Stimulated activated CD4-positive, alpha-beta T cell treated with anti-CD3 and anti-CD28 coated beads, Interleukin-2, amount 100 ng/mL, for 48 hours (primary cell): ENCODE measurements at places on chromosomes 6 and 20.

- DNase-seq = no peak
Observed at GRCh38 chr20:38834868-38835267, 29.4 kb downstream of the PPP1R16B start.

DNA sequence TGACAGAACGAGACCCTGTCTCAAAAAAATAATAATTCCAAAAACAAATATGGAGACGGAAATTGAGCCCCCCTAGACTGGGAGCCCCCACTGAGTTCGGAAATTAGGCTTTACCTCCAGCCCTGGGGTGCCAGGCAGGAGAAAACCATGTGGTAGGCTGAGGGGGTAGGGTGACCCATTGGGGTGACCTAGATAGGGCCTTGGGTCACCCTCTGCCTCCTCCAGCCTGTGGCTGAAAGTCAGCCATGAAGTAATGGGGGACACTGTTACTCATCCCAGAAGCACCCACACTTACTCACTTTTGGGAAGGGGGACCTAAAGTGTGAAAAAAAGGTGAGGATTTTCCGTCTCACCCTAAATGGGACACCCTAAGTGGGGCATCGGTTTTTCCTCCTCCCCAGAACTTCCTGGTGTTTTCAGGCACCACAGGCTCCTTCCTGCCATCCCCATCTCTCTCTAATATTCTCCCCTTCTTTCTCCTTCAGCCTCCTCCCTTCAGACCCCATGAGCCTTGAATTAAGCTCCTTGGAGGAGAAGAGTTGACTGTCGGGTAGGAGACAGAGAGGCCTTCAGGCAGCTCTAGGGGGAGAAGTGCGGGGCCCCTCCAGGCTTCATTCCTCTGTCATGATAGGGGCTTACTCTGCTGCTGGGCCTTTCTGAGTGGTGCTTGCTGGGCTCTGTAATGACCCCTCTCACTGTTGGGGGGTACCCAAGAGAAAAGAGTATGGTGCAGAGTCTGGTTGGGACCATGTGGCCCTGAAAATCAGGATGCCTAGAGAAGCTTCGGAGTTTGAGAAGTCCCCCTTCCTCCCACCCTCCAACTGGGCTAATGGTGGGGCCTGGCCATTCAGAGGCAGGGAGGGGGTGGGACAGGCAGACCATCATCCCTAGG is 2.4 kb downstream of the LTB start:
- DNase-seq = no peak

GRCh38 chr6:35014341-35014740 is 125.3 kb downstream of the ANKS1A start:
- no peak for DNase-seq

DNA sequence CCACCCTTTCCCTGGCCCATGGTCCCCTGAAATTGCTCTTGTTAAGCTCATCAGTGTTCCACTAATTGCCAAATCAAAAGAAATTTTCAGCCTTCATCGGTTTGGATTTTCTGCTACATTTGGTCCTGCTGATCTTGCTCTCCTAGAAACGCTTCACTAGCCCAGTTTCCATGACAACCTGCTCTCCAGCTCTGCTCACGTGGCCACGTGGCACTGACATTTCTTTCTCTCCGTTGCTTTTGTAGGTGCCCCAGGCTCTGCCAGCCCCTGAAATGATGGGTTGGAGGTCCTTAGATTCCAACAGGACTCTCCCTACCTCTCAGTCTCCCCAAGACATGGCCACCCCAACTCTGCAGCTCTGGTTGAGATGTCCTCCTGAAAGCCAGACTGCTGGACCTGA is 45.8 kb upstream of the NNAT start:
- DNase-seq = no peak

- DNase-seq = no peak
Observed at GRCh38 chr6:35300848-35301247, 3.2 kb downstream of the DEF6 start.

- no peak for DNase-seq
Observed at GRCh38 chr6:40804905-40805304, 217.7 kb upstream of the LRFN2 start.

DNA sequence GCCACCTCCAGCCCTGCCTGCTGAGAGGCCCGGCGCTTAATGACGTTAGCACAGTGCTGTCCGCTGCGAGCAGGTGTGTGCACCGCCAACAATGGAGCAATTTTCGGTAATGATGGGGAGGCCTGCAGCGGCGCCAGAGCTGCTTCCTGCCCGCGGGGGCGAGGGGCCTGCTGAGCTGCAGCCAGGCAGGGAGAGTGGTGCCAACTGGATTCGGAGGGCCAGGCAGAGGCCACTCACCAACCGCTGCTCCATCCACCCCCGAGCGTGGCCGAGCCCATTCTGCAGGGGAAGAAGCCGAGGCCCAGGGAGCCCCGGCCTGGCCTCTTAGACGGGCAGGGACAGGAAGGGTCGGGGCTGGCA is 9.6 kb downstream of the HRH3 start:
- DNase-seq = no peak

GRCh38 chr6:56642366-56643261 is at the start of gene DST:
Gene DST (minus strand): TSS chr6:56642889.
- no peak for DNase-seq

DNA sequence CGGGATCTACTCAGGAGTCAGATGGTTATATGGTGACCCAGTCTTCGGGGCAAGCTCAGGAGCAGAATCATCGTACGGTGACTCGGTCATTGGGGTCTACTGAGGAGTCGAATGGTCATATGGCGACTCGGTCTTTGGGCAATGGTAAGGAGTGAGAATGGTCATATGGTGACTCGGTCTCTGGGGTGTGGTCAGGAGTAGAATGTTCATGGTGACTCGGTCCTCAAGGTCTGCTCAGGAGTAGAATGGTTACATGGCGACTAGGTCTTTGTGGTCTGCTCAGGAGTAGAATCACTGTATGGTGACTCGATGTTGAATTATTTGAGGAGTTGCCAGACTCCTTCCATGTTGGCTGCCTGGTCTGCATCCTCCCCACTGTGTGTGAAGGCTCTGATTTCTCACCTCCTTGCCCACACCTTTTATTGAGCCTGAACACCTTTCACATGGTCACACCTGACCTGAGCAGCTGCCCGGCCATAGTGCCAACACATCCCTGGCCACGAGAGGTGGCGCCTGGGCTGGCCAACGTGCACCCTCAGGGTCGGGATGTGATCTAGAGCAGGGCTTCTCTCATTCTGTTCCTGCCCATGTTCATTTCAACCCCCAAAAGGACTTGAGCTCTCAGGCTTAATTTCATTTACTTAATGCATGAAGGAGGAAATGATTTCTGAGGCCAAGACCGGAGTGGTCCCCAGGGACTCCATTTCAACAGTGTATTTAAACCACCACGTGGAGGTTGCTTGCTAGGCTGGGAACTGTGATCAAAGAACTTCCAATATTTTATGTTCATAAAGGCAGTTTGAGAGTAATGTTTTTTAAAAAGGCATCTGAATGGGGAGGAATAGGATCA is 119.5 kb downstream of the PHACTR3 start:
- no peak for DNase-seq

- DNase-seq = peak; percentile 7
Observed at GRCh38 chr6:52635049-52635577, 35.8 kb upstream of the TMEM14A start.

GRCh38 chr20:4050203-4050980 is 35.0 kb upstream of the RNF24 start:
- no peak for DNase-seq

GRCh38 chr6:24501914-24502313 is 7.1 kb downstream of the ALDH5A1 start:
- DNase-seq = no peak

DNA sequence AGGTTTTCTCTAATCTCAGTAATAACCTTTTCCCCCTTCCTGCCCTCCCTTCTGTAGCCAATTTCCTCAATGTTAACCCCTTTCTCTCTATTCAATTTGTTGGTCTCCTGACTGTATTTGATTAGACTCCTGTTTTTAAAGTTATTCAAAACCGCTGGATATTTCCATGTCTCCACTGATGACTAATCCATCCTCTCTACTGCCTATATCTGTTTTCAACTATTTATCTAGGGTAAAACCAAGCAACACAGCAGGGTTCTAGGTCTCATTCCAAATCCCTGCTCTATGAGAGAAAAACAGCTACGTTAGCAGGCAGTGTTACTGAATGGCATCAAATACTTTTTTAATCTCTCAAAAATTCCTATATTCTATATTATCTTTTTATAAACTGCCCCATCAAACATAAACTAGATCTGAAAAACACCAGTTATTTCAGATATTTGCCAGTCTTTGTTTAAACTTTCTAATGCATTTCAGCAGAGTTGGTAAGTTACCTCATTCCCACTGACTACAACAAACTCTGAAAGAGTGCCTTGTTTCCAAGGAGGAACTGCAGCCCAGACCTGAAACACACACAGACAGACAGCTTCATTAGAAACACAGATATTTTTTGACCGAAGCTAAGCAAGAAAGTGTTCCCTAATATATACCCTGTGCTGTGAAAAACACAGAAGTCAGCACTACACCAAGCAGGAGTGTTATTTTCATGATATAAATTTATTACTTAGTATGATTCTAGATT is 8.2 kb downstream of the RTN4IP1 start:
- DNase-seq = no peak

DNA sequence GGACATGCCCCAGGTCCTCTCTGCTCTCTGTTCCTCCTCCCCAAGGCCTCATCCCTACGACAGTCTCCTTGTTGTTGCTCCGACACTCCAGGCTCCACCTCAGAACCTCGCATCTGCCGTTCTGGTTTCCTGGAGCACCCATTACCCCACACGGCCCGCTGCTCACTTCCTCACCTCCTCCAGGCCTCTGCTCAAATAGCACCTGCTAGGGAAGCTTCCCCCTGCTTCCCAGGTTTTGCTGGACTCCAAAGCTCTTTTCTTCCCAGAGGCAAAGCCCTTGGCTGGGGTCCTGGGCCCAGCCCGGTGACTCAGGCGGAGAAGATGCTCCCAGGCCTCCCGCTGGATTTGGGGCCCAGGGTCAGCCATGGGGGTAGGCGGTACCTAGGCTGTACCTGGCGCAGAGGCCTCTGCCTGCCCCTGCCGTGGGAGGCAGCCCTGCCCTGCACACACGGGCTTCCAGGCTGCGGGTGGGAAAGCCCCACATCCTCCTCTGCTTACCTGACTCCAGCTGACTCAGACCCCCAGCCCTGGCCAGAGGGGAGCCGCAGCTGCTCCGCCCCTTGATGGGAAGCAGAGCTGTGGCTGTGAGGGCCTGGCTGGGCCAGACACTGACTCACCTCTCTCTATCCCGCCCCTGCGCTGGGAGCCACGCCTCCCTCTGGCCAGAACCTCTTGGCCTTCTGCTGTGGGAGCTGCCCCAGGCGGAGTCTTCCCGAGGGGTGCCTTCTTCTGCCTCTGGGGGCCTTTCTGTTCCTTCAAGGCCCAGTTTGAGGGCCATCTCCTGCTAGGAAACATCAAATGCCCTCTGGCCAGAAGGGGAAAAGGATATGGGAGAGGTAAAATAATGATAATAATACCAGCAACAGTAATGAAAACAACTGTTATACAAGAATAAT is 130.5 kb downstream of the CEBPB start:
- no peak for DNase-seq

DNA sequence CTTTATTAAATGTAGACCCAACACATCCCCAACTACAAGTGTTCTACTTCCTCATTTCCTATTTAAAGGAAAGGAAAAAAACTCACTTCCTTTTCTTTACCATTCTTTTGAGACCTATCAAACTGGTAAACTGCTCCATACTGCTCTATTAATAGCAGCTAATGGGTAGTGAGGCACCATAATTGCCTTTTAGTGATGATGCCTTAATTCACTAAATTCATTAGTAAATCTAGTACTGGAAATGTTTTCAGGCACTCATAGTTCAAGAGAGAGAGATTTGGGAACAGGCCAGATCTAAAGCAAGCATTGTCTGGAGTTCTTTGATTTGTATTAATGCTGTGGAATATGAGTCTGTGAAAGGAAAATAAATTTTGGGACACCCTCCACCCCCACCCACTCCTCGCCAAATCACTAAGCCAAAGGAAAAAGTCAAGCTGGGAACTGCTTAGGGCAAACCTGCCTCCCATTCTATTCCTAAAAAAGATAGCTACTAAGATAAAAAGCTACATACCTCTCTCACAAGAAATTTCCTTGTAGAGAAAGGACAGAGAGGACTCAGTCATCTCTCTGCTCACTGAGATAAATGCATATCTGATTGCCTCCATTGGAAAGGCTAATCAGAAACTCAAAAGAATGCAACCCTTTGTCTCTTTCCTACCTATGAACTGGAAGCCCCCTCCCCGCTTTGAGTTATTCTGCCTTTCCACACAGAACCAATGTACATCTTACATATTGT is 13.6 kb upstream of the IBTK start:
- DNase-seq = no peak

DNA sequence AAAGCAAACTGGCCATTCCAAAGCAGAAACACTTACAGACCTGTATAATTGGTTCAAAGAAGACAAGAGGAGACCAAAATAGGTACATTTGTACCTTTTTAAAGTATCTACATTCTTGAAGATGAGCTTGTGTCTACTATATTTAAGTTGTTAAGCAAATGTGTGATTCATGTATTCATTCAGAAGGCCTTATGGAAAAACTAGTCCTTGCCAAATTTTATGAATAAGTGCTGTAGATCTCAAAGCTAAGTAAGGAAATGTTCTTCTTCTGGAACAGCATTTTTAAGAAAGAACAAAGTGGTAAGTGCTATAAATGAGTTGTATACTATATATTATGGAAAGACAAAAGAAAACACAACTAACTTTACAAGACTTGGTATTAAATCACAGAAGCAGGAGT is 22.2 kb upstream of the HEY2 start:
- no peak for DNase-seq

DNA sequence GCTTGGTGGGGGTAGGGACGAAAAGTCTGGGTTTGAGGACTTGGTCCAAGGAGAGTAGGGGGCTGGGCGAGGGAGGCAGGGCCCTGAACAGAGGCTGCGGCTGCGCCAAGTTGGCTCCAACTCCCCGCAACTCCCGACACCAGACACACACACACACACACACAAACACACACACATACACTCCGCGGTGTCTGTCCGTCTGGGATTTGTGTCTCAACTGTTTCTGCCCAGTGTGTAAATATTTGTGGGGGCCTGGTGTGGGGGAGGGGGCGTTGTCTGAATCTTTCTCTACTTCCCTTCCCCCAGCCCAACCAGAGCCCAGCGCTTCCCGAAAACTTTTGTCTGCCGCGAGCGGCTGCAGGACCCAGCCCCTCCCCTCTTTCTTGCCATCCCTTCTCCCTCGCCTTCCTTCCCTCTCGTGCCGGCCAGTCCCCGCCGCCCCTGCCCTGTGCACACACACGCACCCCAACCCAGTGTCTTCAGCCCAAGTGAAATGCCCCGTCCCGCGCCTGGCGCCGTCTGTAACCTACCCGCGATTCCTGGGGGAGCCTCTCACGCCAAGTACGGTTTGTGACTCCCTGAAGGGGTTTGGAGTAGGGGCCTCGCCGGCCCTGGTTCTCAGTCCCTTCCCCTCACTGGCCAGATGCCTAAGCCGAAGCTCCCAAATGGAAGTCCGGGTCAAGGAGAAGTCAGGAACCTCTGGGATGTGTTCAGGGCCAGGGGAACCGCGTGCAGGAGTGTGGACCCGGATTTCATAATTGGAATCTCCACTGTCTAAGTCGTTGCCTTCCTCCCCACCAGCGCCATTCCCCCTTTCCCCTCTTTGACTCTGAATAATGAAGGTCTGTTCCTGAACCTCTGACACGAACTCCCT is 904 bp downstream of the MDFI start:
- DNase-seq = no peak

- no peak for DNase-seq
Observed at GRCh38 chr6:169966312-169967181, 215.1 kb downstream of the ERMARD start.
